ENCODE measurements at places on chromosomes 11 and 22.

DNA sequence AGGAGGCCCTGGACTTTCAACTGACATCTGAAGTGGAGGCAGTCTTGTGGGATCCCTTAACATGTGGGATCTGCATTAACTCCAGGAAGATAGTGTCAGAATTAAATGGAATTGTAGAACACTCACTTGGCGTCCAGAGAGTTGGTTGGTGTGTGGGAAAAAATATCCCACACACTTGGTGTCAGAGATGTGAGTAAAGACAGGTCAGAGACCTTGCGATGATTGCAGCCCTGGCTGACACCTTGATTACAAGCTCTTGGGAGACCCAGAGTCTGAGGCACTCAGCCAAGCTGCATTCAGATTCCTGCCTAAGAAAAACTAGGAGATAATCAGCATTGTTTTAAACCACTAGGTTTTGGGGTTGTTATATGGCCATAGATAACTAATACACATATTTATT is 7.2 kb upstream of the TPCN2 start:
- DNase-seq, result no peak

GRCh38 chr11:123408619-123409455 is 21.2 kb upstream of the GRAMD1B start:
- DNase-seq, result no peak

- no peak for DNase-seq
Observed at GRCh38 chr11:74559110-74559933, 33.1 kb upstream of the POLD3 start.

GRCh38 chr11:17238377-17238776 is 30.6 kb upstream of the PIK3C2A start:
- DNase-seq, result no peak

GRCh38 chr11:97364047-97364446 is 974.2 kb downstream of the JRKL start:
- no peak for DNase-seq

DNA sequence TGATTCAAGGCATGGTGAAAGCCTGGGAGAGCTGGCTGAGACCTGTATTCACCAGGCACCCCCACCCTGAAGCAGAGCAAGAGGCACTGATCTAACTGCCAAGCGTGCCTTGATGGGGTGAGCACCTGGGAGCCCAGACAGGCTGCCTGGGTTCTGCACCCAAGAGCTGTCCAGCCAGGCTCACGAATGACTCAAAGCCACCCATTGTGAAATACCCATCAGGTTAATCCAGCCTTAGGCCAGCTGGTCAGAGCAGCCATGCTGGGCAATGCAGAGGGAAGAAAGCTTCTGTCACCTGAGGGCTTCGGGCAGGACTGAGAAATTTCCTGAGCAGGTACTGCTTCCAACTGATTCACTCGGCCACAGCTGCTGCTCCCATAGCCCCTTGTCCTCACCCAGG is 22.1 kb downstream of the THOC5 start:
- no peak for DNase-seq

GRCh38 chr11:1529286-1529685 is 42.7 kb upstream of the MOB2 start:
- DNase-seq, result no peak

DNA sequence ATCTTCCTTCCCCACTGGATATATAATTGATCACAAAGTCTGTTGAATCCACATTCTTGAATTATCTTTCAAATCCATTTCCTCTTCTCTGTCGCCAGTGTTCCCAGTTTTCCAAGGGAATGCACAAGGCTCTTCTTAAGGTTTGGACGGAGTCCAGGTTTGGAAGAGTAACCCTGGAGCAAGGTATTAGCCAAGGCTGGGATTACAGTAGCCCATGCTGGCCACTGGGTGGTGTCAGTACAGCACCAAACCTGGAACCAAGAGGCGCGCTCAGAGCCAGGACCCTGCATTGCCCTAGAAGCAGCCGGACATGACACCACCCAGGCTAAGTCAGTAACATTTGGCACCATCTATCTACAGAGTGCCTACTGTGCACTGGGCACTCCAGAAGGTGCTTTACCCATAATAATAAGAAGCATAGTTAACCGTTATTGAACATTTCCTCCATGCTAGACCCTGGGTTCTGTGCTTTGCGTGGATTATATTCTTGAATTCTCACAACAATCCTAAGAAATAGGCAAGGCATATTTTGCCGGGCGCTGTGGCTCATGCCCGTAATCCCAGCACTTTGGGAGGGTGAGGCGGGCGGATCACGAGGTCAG is 48.0 kb upstream of the CLPB start:
- DNase-seq, result no peak

GRCh38 chr22:35526333-35526979 is 14.2 kb upstream of the RASD2 start:
- no peak for DNase-seq

GRCh38 chr11:78295991-78296930 is 107.5 kb downstream of the USP35 start:
- no peak for DNase-seq

- DNase-seq, result no peak
Observed at GRCh38 chr11:130644187-130644586, 195.7 kb downstream of the ADAMTS15 start.

GRCh38 chr11:3353066-3353465 is 25.9 kb downstream of the ZNF195 start:
- DNase-seq, result no peak

DNA sequence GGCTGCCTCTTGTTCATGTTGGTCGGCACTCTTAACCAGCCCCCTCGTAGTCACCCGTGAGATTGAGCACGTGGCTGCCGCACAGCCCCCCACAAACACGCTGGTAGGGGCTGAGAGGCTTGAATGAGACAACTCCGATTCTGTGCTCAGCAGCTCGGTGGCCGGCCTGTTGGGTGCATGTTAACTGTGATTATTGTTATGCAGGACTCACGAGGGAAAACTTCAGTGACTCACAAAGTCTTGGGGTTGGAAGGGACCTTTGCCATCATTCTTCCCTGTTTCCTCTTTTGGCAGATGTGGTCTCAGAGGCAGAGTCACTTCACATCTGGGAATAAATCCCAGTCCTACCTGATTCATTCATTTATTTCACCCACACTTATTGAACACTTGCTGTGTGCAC is 75.2 kb downstream of the ADAMTS15 start:
- no peak for DNase-seq

- no peak for DNase-seq
Observed at GRCh38 chr11:108558222-108558621, 35.3 kb downstream of the EXPH5 start.

- no peak for DNase-seq
Observed at GRCh38 chr22:22916215-22916951, 28.8 kb downstream of the IGLL5 start.

- no peak for DNase-seq
Observed at GRCh38 chr11:121435132-121435531, 17.0 kb upstream of the SORL1 start.

GRCh38 chr11:65274735-65275682 is 13.2 kb downstream of the POLA2 start:
- DNase-seq, result no peak

DNA sequence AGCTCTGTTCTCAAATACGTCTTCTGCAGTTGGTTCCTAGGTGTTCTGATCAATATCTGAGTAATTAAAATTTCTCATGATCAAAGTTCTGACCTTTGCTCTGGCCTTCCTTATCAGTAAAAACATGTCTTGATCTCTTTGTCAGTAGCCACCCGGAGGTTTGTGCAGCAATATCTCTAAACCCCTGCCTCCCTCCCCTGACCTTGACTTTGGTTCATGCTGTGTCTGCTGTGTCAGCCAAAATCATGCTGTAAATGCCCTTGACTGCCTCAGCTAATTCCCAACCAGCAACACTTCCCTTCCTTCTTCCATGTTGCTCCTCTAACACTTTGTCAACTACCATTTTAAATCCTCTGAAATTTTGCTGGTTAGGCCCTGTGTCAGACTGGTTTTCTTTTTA is 424.7 kb downstream of the FAM181B start:
- no peak for DNase-seq

- DNase-seq, result no peak
Observed at GRCh38 chr11:129143335-129143734, 48.8 kb downstream of the ARHGAP32 start.

DNA sequence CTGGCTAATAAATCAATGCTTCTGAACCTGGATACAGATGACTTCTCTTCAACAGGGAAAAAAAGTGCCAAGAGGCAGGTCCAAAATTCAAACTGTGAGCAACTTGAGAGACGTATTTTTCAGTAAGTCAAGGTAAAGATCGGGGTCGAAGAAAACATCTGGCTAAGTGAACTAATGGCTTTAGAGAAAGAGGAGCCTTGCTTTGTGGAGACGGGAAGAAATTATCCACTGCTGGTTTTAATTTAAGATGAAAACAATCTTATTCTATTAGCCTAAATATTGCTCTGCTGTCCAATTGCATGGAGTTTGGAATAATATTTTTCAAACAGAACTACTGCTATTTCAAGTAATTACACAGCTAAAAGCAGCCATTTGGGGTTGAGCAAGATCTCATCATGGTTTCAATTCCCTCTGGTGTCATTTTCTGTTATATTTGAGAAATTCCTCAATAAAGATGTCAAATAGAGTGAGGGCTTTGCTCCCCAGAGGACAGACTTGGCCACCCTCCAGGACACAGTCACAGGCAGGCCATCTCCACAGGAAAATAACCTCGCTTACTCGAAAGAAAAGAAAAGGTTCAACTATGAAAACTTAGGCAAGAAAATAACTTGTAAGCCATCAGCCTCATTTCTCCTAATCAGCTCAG is 29.8 kb downstream of the SCUBE1 start:
- DNase-seq, result no peak
